ENCODE measurements at places on chromosomes 5 and 9.

GRCh38 chr5:107436201-107436600 lies 234.5 kb downstream of the EFNA5 start:
- no peak for DNase-seq

- DNase-seq, result no peak
Observed at GRCh38 chr9:121587863-121588262, 63.6 kb upstream of the DAB2IP start.

GRCh38 chr5:77748160-77748559 lies 28.0 kb downstream of the TBCA start:
- no peak for DNase-seq

GRCh38 chr9:97528529-97529230 lies 27.2 kb downstream of the TMOD1 start:
- no peak for DNase-seq

DNA sequence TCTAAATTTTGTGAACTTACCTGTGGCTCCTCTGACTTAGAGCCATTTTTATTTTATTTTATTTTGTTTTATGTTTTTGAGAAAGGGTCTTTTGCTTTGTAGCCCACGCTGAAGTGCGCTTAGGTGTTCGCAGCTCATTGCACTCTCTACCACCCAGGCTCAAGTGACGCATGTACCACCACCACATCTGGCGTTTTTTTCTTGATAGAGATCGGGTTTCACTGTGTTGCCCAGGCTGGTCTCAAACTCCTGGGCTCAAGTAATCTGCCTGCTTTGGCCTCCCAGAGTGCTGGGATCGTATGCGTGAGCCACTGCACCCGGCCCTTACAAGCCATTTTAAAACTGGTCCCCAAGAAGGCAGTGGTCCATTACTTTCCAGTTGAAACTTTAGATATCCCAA lies 18.5 kb downstream of the MATR3 start:
- no peak for DNase-seq

DNA sequence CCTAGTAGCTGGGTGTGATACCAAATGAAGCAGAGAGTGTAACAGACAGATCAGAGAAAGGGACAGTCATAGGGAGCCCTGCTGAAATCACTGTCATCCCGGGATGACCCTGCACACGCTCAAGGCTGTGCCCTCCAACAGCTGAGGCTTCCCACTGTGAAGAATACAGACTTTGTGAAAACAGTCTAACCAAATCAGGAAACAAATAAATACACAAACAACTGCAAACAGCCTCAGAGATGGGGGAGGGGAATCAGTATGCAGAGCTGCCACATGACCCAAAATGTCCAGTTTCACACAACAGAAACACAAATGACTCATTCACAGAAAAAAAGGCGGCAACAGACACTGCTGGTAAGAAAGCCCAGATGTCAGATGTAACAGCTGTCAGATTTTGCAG lies 101.9 kb downstream of the ADAMTS2 start:
- no peak for DNase-seq

- no peak for DNase-seq
Observed at GRCh38 chr5:96054311-96055030, 92.8 kb upstream of the ELL2 start.

GRCh38 chr5:142491679-142492078 lies 166.9 kb upstream of the SPRY4 start:
- no peak for DNase-seq

DNA sequence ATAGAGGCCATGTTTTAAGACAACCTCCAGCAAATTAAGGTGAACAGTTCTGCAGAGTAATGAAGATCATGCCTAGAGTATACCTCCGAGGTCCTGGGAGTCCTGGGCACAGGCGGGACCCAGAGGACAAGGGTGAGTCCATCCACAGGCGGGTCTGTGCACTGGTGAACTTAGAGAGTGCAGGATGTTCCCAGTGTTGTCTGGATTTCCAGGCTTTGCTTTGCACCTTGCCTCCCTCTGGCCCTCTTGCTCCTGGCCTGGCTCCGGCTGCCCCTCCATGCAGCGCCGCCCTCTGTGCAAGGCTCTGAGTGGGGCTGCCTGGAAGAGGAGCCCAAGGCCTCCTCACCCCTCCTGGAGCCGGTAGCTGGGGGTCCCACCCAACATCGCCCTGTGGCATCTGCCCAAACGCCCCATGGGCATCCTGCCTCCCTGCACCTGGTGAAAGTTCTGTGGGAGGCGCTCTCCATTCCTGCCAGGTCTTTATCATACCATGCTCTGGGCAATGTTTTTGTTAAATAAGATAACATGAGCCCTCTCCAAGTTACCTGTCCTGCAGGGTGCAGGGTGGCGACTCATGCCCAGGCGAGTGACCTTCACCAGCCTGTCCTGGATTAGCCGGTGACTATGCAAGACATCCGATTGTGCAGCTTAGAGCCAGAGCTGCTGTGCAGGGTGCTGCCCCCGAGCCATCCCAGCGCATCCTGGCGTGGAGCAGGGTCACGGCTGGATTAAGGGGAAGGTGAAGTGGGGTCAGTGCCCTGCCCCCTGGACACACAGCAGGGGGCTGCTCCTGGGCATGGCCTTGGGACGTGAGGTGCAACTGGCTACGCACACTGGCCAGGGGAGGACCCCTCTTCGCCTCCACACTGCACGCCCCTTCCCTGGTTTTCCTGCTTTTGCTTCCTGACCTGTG lies 41.3 kb upstream of the LPCAT1 start:
- no peak for DNase-seq

GRCh38 chr5:24183981-24184380 lies 460.8 kb downstream of the CDH10 start:
- DNase-seq, result no peak

DNA sequence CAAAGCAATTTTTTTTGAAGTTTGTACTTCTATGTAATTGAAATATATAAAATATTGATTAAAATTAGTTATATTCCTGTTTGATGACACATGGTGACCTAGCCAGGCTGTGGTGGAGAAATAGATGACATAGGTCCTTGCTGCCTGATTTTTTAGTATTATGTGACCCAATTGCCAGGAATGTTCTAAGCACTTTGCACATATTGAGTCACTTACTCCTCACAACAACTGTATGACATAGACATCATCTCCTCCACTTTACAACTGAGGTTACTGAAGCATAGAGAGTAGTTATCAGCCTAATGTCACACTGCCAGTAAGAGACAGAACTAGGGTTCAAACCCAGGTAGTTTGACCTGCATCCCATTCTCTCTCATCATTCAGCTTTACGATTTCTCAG lies 26.2 kb upstream of the SNX18 start:
- DNase-seq, result no peak

DNA sequence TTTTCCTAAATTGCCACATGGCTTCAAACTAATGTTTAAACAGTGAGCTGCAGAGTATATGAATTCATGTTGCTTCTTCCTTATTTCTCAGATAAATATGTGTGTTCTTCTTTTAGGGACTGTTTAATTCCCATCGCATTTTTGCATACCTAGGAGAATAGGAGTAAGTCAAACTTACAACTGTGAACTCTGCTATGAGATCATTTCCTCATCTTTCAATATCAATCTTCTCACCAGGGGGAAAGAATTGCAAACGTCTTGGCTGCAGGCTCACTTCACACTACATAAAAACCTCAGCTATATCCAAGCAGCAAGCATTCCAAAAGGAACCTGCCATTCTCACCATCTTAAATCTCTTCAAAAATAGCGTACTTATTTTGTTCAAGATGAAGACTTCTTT lies 271.0 kb downstream of the DNAH5 start:
- no peak for DNase-seq

GRCh38 chr9:77903666-77904285 lies 127.8 kb downstream of the GNAQ start:
- no peak for DNase-seq

DNA sequence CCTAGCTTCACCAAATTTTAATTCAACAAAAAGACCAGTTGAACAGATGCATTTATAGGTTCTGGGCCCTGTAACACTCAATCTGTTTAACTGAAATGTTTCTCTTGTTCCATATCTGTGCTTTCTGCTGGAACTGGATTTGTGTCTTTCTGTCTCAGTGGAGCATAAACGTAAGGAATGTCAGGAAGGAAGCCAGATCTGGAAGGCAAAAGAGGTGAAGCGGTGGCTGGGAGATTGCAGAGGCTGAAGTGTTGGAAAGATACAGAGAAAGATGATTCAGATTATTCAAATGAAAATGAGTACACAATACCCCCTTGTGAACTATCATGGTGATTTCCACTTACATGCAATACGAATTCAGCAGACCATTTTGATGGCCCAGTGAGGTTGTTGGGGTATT lies 406.8 kb downstream of the BRINP1 start:
- no peak for DNase-seq

DNA sequence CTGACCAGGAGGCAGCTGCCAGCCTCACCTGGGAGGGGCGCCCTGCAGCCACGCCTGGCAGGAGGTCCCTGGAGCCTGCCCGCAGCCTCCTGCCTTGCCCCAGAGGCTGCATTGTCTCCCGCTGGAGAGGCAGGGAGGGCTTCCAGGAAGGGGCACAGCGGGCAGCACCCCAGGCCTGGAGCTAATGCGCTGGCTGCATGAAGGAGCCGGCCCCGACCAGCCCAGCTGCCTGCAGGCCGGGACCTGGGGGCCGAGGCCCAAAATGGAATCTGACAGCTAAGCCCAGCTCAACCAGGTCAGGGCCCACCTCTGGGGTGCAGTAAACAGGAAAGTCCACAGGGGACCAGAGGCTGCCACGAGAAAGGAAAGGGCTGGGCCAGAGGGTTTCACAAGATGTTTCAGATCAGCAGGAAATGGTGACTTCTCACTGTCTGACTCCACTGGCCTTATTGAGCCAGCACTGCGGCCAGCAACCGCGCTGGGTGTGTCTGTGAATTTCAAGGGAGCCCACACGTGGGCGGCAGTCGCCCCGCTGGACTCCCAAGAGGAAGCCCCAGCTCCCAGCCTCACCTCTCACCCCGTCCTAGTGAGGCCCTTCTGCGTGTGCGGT lies 18.6 kb upstream of the NOTCH1 start:
- DNase-seq, result no peak

- DNase-seq, result peak; percentile 3
Observed at GRCh38 chr5:53350991-53351770, 129.2 kb upstream of the FST start.

GRCh38 chr5:76081811-76082771 lies 1.1 kb upstream of the SV2C start:
- no peak for DNase-seq

GRCh38 chr9:112841261-112841660 lies 49.4 kb downstream of the SLC46A2 start:
- peak; percentile 28 for DNase-seq

- DNase-seq, result no peak
Observed at GRCh38 chr5:90888511-90889324, 330.1 kb downstream of the ADGRV1 start.

DNA sequence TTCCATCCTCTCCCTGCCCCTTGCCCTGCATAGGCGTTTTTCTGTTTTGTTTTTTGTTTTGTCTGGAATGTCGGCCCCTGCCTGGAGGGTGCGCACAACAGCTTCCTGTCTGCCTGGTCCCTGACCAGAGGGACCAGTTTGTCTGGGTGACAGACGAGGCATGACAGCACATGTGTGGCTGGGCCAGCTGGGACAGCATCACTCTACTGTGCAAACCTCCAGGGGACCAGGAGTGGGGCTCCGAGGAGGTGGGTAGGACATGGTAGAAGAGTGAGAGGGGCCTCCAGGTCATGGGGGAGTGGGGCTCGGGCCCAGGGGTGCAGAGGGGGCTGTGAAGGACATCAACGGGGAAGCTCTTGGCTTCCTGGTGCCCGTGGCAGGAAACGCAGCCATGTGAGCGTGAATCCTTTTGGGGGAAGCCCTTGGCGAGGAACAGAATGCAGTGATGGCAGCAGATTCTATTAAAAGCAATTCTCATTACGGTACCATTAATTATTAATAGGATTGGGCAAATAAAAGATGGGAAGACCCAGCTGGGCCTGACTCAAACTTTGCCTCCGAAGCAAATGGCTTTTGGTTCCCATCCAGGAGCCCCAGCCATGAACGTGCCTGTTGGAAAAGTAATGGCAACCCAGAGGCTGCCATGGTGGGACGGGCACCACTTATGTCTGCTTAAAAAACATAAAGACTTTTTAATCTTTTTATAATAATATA lies 184.4 kb upstream of the IER5L start:
- no peak for DNase-seq

- DNase-seq, result no peak
Observed at GRCh38 chr9:5876711-5877110, 14.0 kb upstream of the MLANA start.

DNA sequence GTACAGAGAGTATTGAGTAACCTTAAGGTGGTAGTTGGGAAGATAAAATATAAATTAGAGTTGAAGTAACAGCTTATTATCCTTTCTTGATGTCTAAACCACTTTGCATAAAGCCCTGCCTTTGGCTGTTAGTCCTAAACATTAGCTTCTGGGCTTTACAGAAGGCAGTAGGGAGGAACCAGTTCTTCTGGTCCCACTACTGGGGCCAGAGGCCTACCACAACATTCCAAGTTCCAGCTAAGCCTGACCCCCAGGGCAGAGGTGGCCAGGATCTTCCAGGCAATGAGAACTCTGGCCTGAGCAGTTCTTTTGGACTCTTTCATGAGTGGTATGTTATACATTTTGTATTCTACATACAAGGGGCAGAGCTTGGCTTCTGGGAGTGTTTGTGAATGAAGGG lies 26.1 kb downstream of the DNAI1 start:
- DNase-seq, result no peak

DNA sequence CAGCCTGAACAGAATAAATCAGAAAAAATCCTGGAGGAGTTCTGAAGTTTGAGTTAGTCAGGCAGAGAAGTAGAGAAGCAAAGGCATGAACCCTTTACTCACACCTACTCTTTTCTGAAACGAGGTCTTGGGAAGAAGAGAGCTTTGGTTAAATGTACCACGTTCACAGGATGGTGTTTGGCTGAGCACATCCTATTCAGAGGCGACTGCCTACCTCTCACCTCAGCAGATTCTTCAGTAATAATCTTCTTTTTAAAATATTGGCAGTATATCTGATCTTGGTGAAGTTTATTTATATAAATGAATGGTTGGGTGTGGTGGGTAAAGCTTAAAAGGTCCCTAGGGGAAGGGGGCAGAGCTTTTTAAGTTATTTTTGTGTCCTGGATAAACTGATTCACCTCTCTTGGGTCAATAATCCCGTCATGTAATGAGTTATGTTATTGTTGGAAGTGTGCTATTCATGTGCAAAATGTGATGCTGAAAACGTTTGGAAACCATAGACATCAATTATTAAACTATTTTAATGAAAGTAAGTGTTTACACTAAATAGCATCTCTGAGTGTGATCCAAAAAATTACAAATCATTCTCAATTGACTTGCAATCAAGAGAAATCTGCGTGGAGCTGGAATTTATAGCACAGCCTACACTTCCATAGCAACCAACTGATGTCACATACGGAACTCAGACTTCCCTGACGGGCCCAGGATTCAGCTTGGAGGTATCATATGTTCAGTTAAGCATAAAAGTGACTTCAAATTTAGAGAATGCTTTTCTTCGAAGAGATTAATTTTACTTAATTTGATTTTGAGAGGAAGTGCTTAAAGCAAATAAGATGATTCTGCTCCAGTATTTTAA lies 94.3 kb upstream of the EQTN start:
- no peak for DNase-seq

DNA sequence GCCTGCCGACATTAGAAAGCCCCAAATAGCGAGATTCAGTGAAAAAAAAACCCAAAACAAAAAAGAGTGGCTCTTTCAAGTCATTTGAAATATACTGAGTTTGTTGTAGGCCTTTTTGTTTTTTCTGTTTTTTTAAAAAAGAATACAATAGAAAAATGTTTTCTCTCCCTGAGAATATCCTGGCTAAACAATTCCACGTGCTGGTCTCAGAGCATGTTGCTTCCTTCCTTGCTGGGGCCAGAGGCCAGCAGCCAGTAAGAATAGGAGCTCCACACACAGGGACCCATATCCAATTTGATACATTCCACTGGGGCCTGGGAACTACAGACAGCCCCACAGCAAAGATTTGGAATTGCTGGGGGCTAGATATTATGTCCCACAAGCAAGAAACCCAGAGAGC lies 191.4 kb downstream of the HSPA4 start:
- DNase-seq, result no peak

GRCh38 chr9:114212826-114213225 lies 57.5 kb downstream of the COL27A1 start:
- no peak for DNase-seq
